Urothelium cell line (cell line): ENCODE measurements at places on chromosomes 11 and 22.

DNA sequence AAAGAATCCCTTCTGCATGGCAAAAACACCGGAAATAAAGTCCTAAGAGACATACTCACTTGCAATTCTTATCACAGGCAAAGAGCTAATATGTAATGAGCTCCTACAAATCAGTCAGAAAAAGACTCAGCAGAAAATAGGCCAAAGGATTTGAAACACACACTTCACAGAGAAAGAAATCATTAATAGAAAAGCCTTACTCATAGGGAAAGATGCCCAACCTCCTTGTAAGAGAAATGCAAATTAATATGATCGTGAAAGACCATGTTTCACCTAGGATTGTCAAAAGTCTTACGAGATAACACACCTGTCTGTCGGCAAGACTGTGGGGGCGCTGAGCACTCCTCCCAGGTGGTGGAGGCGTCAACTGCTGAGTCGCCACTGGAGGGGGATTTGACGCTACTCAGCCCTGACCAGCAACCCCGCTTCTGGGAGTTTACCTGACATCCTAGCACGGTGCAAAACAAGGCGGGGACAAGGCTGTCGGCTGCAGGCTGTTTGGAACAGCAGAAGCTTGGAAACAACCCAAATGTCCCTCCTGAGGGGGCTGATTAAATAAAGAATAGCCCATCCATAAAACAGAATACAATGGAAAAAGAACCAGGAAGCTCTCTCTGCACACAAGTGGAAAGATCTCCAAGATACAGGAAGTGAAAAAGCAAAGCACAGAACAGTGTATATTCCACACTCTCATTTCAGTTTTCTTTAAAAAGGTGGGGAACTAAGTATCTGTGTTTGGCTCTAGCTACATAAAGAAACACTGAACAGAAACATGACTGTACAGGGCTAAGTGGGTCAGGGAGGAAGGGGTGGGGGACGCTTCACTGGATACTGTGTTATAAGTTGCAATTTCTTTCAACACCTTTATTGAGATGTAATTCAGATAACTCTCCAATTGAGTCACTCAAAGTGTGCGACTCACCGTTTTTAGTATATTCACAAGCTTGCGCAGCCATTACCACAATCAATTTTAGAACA lies 11.5 kb downstream of the CSNK1E start:
- DNase-seq, result no peak

GRCh38 chr11:44185522-44185921 lies 90.0 kb downstream of the EXT2 start:
- no peak for DNase-seq

GRCh38 chr22:48920776-48921241 lies 906.9 kb downstream of the BRD1 start:
- DNase-seq, result no peak

DNA sequence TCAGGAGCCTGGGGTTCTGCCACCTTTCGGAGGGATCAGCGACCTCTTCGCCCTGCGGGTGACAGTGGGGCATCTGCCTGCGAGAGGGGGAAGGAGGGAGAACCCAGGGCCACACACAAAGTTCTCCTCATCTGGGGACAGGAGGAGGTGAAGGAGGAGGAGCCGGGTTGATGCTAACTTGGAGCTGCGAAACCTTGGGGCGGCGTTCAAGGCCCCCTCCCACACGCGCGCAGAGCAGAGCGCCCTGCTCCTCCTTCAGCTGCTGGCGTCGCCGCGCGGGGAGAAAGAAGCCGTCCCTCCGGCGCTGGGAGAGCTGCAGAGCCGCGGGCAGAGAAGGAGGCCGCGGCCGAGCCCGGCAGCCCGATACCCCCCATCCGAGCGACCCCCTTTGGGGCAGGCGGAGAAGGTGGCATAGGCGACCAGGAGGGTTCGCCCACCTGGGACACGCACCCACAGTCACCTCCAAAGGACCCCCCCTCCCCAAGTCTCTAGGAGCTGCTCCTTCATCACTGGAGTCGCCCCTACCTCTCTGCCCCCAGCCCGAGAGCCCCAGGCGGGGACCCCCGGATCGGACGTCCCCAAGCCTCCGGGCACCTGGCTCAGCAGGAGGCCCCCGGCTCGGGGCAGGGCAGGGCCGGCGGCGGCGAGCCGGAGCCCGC lies at the start of gene RASD2:
Gene RASD2 (plus strand): TSS at position 237 of the 659 bp plus-strand sequence. CDS start 5,979 bp downstream, outside the sequence.
- peak; percentile 70 for DNase-seq

GRCh38 chr22:35154937-35155387 lies 89.0 kb downstream of the ISX start:
- DNase-seq, result peak; percentile 89

DNA sequence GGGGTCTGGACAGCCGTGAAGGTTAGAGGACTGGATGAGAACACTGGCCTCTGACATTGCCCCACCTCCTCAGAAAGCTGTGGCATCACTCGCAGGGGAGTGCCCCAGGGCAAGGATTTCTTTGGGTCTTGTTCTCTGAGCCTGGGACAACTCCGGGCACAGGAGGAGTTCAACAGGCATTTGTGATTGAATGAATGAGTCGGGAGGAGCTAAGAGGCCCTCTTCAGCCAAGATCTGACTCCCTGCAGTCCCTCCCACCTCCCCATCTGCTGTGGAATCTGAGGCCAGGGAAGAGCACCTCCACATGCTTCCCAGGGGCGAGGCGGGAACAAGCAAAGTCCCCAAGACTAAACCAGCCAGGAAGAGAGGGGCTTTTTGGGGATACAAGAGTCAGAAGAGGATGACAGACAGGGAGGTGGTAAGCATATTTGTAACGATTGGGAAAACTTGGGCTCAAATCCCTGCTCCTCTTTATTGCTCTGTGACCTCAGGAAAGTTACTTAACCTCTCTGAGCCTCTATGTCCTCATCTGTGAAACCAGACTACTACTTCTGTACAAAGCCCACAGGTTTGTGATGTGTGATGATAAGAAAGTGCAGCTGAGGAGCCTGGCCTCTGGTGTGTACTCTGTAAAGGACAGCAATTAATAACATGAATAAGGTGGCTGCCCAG lies 6.4 kb downstream of the TP53I11 start:
- no peak for DNase-seq

- DNase-seq, result peak; percentile 25
These were observed 68.7 kb upstream of the SYN3 start for GRCh38 chr22:33126881-33127280.

DNA sequence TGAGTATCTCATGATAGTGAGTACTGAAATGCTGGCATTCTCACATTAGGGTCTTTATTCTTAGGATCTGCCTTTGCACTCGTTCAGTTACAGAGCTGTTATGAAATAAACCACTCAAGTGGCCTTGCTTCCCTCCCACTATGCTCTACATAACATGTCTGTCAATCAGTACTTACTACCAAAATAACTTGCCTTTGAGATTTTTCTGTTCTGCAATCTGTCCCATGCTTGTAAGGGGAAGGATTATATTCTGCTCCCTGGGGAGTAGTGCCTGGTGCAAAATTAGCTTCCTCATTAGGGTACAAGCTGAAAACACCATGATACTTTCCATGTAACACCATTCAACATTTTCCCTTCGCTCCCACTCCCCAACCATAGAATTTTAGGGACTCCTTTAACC lies 1.9 kb upstream of the GRAP2 start:
- no peak for DNase-seq

GRCh38 chr11:118746988-118747585 lies 43.9 kb downstream of the DDX6 start:
- no peak for DNase-seq

DNA sequence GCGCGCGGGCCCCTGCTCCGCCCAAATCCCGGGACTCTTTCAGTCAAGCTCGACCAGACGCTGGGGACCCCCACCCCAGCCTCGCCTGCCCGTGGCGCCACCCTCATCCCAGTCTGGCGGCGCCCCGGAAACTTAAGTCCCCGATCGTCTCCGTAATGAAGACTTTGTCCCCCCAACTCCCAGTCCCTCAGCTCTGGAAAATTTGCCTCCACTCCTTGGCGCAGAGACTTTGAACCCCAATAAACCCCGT lies 348 bp downstream of the PLCB3 start:
- DNase-seq, result no peak

GRCh38 chr11:92296138-92296515 lies 71.5 kb downstream of the FAT3 start:
- no peak for DNase-seq

- DNase-seq, result peak; percentile 84
These were observed at the start of gene APOBEC3C for GRCh38 chr22:39013942-39014722. Gene APOBEC3C (plus strand): TSS chr22:39014257. CDS start chr22:39014363, 106 bp downstream.

DNA sequence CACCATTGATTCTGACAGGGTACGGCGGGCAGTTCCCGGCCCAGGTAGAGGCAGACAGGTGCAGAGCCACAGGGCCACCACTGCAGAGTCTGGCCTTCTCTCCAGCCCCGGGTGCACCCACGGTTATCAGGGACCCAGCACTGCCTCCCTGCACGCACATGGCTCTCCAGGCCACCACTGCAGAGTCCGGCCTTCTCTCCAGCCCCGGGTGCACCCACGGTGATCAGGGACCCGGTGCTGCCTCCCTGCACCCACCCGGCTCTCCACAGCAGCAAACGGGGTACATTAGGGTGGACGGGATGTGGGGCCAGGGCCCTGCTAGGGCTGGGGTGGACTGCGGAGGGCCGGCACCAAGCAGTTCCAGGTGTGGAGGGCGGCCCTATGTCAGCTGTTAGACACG lies 272.9 kb downstream of the BRD1 start:
- DNase-seq, result no peak

- DNase-seq, result no peak
These were observed 4.4 kb downstream of the CALCA start for GRCh38 chr11:14967581-14968243.
